ENCODE measurements at places on chromosomes 11 and 22. TPM values are rescaled to one million over a fixed set of nuclear protein-coding genes. Genes with fewer than 3 reads are reported as not detected.

GRCh38 chr11:5643585-5643984, 18.8 kb downstream of the TRIM34 start:
- no peak for DNase-seq

GRCh38 chr11:12188548-12189317, 78.3 kb downstream of the MICAL2 start:
- DNase-seq: no peak

TCN1 gene
- polyA plus RNA-seq: not detected

SUSD2 gene
- polyA plus RNA-seq: 0.28 TPM

DNA sequence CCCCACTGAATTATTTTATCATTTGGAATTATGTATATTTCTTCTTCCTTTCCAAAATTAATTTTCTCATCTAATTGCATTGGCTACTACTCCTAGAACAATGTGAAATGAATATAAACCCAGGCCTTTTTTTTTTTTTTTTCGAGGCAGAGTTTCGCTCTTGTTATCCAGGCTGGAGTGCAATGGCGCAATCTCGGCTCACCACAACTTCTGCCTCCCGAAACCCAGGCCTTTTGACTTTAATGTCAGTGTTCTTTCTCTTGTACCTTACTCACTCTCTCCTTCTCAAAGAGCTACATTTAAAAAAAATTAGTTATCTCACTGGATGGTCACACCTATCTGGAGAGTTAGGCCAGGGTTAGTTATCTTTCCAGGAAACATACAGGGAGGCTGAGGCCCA, 35.3 kb upstream of the LRRC32 start:
- no peak for DNase-seq

DNA sequence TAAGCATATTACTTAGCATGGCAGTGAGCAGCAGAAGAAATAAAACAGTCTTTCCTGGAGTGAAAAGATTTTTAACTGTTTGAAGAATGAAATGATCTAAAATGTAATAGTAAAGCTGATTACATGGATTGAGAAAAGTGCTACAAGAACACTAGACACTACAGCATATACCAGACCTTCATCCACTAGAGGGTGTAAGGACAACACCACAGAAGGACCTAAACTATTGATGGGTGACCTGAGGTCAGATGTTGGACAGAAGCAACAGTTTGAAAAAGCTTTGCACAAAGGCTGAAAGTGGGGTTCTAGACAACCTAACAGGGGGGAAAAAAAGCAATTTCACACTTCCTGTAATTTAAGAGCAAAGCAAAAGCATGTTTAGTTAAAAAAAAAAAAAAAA, 97.7 kb downstream of the RBFOX2 start:
- DNase-seq: peak; percentile 78

Data from GM23248 (cell line).